ENCODE measurements at places on chromosomes 6 and 20.

- no peak for DNase-seq
These were observed 148.7 kb upstream of the RIPOR2 start for GRCh38 chr6:25084508-25084833.

- no peak for DNase-seq
These were observed 7.3 kb upstream of the TFAP2A start for GRCh38 chr6:10421921-10422736.

- no peak for DNase-seq
These were observed 285.3 kb downstream of the CDC5L start for GRCh38 chr6:44672841-44673240.

GRCh38 chr6:73139681-73140383 is 85.5 kb downstream of the KHDC1L start:
- DNase-seq: no peak
